T-helper 1 cell treated with Interleukin-12 subunit alpha and Interleukin-12 subunit beta and Interleukin-4 antibody, amounts not matched to agents 30 ng/mL and 1 ng/mL, for 36 hours (primary cell): ENCODE measurements at places on chromosomes 1 and 21. TPM values are rescaled to one million over a fixed set of nuclear protein-coding genes. Genes with fewer than 3 reads are reported as not detected.

TAS1R1 gene
- not detected in 2 replicates for total RNA-seq

ZBTB8OS gene
- 48.8 and 64.5 TPM in 2 replicates for total RNA-seq

DSCAM gene
- total RNA-seq: not detected in 2 replicates

HCN3 gene
- 2.3 and 2.5 TPM in 2 replicates for total RNA-seq

RSPO1 gene
- not detected in 2 replicates for total RNA-seq

IL6R gene
- 6.4 and 9.8 TPM in 2 replicates for total RNA-seq

LCE1A gene
- not detected in 2 replicates for total RNA-seq

LENEP gene
- 0.93 and 0.98 TPM in 2 replicates for total RNA-seq

MSH4 gene
- total RNA-seq: 0.34 and 0.41 TPM in 2 replicates

AGMAT gene
- total RNA-seq: 18.3 TPM in 2 replicates

NPHS2 gene
- total RNA-seq: not detected in 2 replicates

PLK3 gene
- total RNA-seq: 92.2 and 93.2 TPM in 2 replicates

TTLL7 gene
- total RNA-seq: 1.9 and 2.3 TPM in 2 replicates

KRTAP21-2 gene
- not detected in 2 replicates for total RNA-seq

S100B gene
- total RNA-seq: 0.49 TPM in 1 of 2 replicates, not detected in the other

RPTN gene
- not detected in 2 replicates for total RNA-seq

ATXN7L2 gene
- 11.3 and 13.0 TPM in 2 replicates for total RNA-seq

LCE3D gene
- not detected in 2 replicates for total RNA-seq

EIF4G3 gene
- 55.2 and 58.2 TPM in 2 replicates for total RNA-seq

PLPP3 gene
- total RNA-seq: not detected in 2 replicates

GBP4 gene
- 147 and 150 TPM in 2 replicates for total RNA-seq

TTC34 gene
- total RNA-seq: 2.3 TPM in 2 replicates

FCRL1 gene
- not detected in 2 replicates for total RNA-seq

SLC16A1 gene
- total RNA-seq: 47.7 and 48.8 TPM in 2 replicates

ARTN gene
- total RNA-seq: 0.32 and 0.85 TPM in 2 replicates

RNU5D-1 gene
- not detected in 2 replicates for total RNA-seq

UBL4B gene
- total RNA-seq: not detected in 2 replicates

CD53 gene
- 581 and 589 TPM in 2 replicates for total RNA-seq

IGSF8 gene
- total RNA-seq: 27.8 and 28.7 TPM in 2 replicates

PM20D1 gene
- total RNA-seq: 0.34 and 0.78 TPM in 2 replicates

FAM163A gene
- total RNA-seq: not detected in 2 replicates

DIRAS3 gene
- not detected in 2 replicates for total RNA-seq

COL8A2 gene
- not detected in 2 replicates for total RNA-seq

TSPEAR gene
- not detected in 2 replicates for total RNA-seq

WNT2B gene
- 0.24 and 0.27 TPM in 2 replicates for total RNA-seq

MX2 gene
- 66.3 and 74.2 TPM in 2 replicates for total RNA-seq

RXFP4 gene
- not detected in 2 replicates for total RNA-seq

PCP4L1 gene
- total RNA-seq: 0.15 and 0.29 TPM in 2 replicates

MAP10 gene
- 4.0 and 4.5 TPM in 2 replicates for total RNA-seq

PBXIP1 gene
- 119 and 120 TPM in 2 replicates for total RNA-seq

CR1L gene
- total RNA-seq: not detected in 2 replicates

FCN3 gene
- not detected in 2 replicates for total RNA-seq

MFN2 gene
- total RNA-seq: 63.3 and 63.4 TPM in 2 replicates

CLIC6 gene
- total RNA-seq: 0.05 TPM in 1 of 2 replicates, not detected in the other

CAMK2N1 gene
- total RNA-seq: 0.80 and 0.83 TPM in 2 replicates

DAB1 gene
- 0.15 and 0.22 TPM in 2 replicates for total RNA-seq

LCA5L gene
- 0.07 TPM in 1 of 2 replicates, not detected in the other for total RNA-seq

TBX19 gene
- total RNA-seq: 2.5 and 3.0 TPM in 2 replicates

TFF2 gene
- not detected in 2 replicates for total RNA-seq
